ENCODE measurements at places on chromosomes 3 and 15. TPM values are rescaled to one million over a fixed set of nuclear protein-coding genes. Genes with fewer than 3 reads are reported as not detected.
A peak's percentile ranks its signal among the peaks of the same experiment; 100 is the strongest.

DNA sequence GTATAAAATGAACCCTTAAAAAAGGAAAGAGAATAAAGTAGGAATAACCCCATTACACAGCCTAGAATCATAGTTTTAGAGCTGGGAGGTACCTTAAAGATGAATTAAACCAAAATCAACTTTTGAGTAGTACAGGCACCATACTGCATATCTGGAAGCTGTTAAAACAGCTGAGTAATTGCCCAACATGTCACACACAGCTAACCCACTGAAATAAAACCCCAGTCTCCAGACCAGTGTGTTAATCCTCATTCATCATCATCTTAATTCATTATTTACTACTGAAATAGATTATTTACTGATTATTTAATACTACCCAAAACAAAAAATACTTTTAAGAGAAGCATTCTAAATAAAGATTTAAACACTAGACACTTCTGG lies 52.8 kb downstream of the GPR160 start:
- DNase-seq = no peak

DNA sequence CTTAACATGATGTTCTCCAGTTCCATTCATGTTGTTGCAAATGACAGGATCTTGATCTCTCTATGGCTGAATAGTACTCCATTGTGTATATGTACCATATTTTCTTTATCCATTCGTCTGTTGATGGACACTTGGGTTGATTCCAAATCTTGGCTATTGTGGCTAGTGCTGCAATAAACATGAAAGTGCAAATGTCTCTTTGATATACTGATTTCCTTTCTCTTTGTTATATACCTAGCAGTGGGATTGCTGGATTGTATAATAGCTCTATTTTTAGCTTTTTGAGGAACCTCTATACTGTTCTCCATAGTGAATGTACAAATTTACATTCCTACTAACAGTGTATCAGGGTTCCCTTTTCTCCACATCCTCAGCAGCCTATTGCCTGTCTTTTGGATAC lies 5.9 kb upstream of the RBP2 start:
- DNase-seq = no peak

- no peak for DNase-seq
Observed at GRCh38 chr3:46512191-46512749, 14.5 kb downstream of the RTP3 start.

SMCO1 gene
- total RNA-seq = not detected

DNA sequence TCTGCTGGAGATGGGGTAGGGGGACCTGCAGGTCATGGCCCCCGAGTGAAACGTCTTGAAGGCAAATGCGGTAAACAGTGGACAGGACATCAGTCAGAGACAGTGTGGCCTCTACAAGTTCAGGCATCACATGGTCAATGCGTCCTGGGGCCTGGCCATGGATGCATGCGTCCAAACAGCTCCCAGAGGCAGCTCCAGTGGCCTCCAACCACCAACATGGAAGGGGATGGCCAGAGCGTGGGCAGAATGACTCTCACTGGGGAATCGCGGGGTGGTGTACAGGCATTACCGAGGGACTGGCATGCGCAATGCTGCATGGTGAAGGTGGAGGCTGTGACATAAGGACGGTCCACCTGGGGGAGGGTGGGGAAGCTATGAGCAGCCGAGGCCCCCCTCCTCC lies 35.6 kb upstream of the IQSEC1 start:
- DNase-seq = no peak

- DNase-seq = no peak
Observed at GRCh38 chr3:78845605-78846004, 922.2 kb downstream of the ROBO1 start.

- DNase-seq = no peak
Observed at GRCh38 chr3:97360804-97361203, 403.8 kb upstream of the ARL6 start.

DNA sequence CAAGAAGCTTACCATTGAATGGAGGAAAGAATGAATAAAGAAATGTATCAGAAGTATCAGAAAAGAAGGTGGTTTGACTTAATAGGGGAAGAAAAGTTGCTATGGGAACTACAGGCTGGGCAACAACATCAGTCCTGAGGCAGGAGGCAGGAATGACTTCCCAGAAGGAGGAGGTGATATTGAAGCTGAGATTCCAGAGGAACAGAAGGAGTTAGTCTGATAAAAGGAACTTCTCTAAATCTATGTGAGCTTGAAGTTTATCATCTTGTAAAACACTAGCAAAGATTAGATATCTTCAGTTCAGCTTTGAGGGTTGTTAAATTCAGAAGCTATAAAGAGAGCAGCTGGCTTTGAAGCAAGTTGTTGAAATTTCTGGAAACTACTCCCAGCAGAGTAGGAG lies 213.3 kb upstream of the THRB start:
- no peak for DNase-seq

- no peak for DNase-seq
Observed at GRCh38 chr3:55955891-55956477, 468.9 kb upstream of the WNT5A start.

GOLGA8A gene
- total RNA-seq = 13.2 TPM

GRCh38 chr3:112681822-112682325 lies 40.9 kb upstream of the CCDC80 start:
- no peak for DNase-seq

CAMP gene
- not detected for total RNA-seq

GRCh38 chr3:36381311-36381956 lies 1.1 kb downstream of the STAC start:
- DNase-seq = no peak

DNA sequence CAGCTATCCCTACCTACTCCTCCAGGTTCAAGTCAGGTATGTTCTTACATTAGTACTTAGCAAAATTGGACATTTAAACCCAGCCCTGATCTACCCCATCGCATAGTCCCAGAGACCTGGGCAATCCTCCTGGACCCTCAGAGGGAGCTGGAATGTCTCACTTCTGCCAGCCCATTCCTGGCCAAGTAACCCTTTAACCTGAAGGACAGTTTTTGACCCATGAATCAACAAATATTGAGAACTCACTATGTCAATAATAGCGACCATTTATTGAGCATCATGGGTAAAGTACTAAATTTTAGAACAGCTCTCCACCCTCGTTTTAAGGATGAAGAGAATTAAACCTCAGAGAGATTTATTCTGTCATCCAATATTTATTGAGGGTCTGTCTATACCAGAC lies 70.4 kb downstream of the RBPMS2 start:
- no peak for DNase-seq

GHSR gene
- not detected for total RNA-seq

GRCh38 chr3:172094621-172095557 lies 55.5 kb downstream of the FNDC3B start:
- no peak for DNase-seq

C3orf49 gene
- total RNA-seq = not detected

RASGRF1 gene
- under 0.01 TPM for total RNA-seq

- no peak for DNase-seq
Observed at GRCh38 chr3:143352850-143353550, 233.4 kb downstream of the CHST2 start.

DNA sequence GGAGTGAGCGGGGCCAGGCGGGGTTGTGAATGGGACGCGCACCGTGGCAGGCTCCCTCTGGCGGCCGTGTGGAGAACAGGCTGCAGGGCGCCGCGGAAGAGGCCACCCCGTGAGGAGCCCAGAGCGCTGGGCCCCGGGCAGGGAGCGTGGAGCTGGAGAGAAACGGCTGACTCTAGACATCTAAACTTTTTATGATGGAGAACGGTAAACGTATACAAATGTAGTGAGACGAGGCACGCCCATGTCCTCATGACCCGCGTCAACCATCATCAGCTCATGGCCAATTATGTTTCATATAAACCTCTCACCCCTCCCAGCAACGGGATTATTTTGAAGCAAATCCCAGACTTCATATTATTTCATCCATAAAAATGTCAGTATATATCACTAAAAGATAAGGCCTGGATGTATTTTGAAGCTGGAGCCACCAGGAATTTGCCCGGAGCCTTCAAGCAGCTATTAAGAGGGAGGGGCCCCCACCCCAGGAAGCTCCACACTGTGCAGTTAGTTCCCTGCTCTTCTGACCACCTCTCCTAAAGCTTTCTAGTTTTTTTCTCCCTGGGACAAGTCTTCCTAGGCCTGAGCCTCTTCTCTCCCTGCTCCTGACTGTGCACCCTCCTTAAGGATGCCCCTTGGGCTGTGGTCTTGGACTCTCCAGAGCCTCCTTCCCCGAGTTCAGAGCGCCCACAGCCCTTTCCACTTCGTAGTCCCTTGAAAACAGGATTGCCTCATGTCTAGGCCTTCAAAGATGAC lies 149.5 kb downstream of the SMAD6 start:
- DNase-seq = no peak

WNT5A gene
- 33.8 TPM for total RNA-seq

- peak; percentile 83 for DNase-seq
Observed at GRCh38 chr3:188348435-188349244, 194.7 kb downstream of the LPP start.

- no peak for DNase-seq
Observed at GRCh38 chr3:122077293-122078234, 22.4 kb downstream of the CD86 start.

TRIM59 gene
- 7.1 TPM for total RNA-seq

DNA sequence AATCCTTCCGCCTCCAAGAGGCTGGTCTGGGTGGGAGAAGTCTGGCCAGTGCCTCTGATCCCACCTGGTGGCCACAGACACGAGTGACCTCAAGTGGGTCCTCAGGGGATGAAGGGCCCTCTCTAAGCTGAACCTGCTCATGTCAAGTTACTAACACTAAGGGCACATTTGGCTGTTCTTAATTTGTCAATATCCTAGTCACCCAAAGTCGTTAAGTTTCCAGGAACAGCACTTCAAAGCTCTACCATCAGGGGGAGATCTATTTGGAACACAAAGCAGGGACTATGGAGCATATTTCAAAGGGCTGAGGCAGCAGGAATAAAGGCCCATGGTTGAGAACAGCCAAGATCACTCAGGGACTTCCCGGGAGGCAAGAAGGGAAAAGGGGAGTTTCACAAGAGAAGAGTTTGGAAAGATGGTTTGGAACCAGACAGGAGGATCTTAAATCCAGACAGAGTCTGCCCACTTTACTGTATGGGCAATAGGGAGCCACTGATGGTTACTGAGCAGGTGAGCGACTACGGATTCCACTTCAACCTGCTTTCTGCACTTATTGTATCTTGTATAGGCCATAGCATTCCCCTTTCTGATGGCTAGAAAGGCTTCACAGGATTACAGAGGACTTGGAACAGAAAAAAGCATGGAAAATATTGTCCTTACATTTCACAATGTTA lies 13.7 kb downstream of the OXTR start:
- DNase-seq = no peak

DNA sequence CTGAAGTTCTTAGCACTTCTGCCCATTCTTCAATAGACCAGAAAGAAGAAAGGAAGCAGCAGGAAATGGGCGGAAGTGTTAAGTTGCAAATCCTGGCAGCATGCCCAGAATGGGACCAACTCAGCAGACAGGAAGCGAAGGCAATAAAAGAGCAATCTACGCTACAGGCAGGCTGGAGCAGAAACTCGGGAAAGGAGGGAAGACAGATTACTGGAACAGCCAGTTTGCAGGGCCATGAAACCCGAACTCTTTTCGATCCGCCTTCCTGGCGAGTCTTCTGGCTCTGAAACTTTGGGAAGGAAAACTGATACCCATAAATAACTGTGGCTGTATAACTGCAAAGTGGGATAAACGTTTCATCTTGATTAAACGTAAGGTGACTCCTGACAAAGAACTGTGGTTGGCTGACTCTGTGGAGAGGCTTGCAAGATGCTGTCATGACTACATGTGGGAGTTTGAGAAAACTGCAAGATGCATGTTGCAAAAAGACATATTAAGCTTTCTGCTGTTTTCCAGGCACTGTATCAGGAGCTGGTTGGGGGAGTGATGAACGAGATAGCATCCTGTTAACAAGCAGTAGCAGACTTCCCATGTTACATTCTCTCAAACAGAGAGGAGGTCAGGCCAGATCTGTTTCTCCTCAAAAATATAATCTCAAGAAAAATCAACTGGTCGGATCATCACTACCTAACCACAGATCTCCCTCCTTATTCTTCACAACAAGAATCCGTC lies 67.8 kb downstream of the FMN1 start:
- peak; percentile 78 for DNase-seq

DNA sequence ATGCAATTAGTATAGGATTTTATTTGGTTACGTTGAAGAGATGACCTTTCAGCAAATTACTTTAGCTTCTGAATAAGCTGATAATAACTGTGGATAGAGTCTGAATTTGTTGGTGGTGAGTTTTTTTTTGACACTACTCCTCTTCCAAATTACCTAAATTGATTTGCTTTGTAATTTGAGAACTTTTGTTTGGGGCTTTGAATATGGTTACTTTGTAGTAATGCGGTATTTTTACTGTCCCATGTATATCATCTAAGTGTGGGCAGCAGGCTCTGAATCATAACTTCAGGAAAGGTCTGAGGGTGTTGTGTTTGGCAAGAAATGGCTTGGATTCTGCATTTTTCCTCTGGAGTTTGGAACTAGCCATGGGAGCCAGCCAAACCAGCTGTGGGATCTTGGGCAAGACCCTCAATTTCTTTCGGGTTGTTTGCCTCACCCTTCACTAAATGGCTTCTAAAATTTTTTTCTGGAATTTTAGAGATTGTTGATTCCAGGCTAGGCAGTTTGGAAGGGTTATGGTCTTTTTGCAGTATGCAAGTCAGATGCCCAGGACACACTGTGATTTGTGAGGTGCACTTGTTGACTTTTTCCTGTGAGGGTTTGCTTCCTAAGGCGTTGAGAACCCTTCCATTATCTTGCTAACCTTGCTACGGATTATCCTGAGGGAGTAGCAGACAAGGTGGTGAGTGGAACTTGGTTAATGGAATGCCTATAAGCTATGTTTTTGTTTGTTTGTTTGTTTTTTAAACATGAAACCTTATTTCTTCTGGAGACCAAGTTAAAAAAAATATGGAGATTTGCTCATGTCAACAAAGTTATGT lies 10.4 kb downstream of the PTPRG start:
- DNase-seq = no peak

ITPKA gene
- total RNA-seq = 5.0 TPM

DNA sequence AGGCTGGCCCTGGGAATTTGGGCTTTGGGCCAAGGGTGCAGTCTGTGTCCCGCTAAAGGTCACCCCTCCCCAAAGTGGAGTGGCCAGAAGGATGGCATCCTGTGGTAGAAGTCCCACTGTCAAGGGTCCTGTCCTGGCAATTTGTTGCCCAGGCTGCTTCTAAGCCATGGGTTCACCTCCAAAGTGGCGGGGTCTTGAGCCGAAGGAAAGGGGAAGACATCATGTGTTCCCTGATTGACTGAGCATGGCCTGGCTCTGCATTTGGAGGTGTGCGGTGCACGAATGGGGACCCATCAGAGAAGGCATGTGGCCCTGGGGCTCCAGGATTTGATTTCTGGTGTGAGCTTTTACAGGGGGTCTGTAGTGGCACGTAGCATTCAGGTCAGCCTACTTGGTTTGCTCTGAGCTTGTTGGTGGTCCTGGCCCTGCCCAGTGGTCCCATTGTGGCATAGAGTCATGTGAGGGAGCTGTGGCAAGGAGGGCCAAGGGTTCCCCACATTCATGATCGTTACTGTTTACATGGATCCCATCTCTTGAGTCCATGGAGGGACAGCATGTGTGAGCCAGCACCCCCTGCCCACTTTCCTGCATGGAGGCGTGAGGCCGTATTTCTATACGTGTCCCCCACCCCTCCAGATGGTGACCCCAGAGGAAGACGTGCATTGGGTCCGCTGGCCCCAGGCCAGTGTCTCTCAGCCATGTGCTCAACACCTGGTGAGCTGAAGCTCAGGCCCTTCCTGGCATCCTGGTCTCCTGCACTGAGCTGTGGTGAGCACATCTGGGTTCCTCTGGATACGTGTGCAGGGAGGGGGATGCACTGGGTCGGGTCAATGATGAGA lies 225.1 kb downstream of the SNRPN start:
- no peak for DNase-seq

Measured in glomerular endothelial cell (primary cell).